Natural killer cell treated with Interleukin-12 subunit alpha and Interleukin-12 subunit beta and Interleukin-15 and Interleukin-18, amount 100 ng/mL, for 72 hours (primary cell): ENCODE measurements at places on chromosomes 4 and X. TPM values are rescaled to one million over a fixed set of nuclear protein-coding genes. Genes with fewer than 3 reads are reported as not detected.

DNA sequence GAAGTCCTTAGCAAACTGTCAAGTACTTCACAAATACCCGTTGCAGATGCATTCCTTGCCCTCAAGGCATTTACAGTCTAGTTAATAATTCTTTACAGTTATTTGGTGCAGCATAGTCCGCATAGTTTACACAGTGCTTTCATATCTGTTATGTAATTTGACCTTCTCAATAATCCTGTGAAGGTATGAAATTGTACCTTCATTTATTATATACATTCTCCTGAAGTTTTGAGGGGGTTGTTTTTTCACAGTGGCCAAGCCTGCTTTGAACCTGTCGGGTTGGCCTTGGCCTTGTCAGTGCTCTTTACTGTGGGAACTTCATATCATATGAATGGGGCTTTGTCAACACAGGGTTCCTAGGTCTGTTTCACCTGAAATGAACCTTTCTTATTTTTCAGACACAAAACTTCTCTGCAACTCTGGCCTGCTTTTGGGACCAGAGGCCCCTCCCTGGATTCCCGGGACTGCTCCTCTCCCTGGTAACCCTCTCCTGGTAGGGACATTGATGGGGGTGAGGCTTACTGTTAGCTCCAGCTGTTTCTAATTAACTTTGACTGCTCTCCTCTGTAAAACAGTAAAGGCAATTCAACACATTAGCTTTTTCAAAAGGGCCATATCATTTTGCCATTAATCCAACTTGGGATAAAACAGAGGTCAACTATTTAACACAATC is 9.1 kb downstream of the IGFBP7 start:
- H3K4me3 ChIP-seq, result no peak overlapping the region
- DNase-seq, result no peak
- H3K4me1 ChIP-seq, result peaks cover 34% of the 10 kb centered on the region
- peaks cover 4% of the 10 kb centered on the region for H3K36me3 ChIP-seq
- no peaks in the 10 kb centered on the region for H3K27me3 ChIP-seq

GRCh38 chr4:66885501-66886165 is 659.7 kb downstream of the CENPC start:
- H3K4me1 ChIP-seq, result no peaks in the 10 kb centered on the region
- no peak for DNase-seq
- no peak overlapping the region for H3K27ac ChIP-seq
- no peak overlapping the region for H3K4me3 ChIP-seq
- no peaks in the 10 kb centered on the region for H3K27me3 ChIP-seq

Gene FHDC1
- total RNA-seq, result 0.42 TPM

DNA sequence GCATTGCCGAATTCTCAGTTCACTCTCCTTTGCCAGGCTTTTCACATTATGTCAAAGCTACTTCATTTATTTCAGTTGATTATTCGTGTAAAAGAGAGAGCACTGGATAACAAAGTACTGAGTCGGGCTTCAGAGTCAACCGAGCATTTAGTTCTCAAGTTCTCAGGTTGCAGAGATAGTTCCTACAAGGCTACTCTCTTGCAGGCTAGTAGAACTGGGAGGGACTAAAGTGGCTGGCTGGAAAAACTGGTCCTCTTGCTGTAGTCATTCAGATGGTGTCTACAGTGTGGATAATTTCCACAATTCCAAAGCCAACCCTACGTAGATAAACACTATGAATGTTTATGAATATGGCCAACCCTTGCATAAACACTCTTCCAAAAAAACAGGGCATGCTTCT is 4.6 kb upstream of the CCNG2 start:
- H3K27ac ChIP-seq, result no peak overlapping the region
- H3K4me1 ChIP-seq, result peaks cover 10% of the 10 kb centered on the region
- DNase-seq, result no peak

- H3K36me3 ChIP-seq, result peaks cover 15% of the 10 kb centered on the region
- no peaks in the 10 kb centered on the region for H3K27me3 ChIP-seq
- H3K4me3 ChIP-seq, result no peak overlapping the region
- DNase-seq, result no peak
- H3K27ac ChIP-seq, result no peak overlapping the region
Measured at GRCh38 chr4:25131926-25132325, 28.3 kb downstream of the SEPSECS start.

Gene STBD1
- 3.6 TPM for total RNA-seq

GRCh38 chr4:138983690-138984089 is 31.9 kb upstream of the NOCT start:
- no peak overlapping the region for H3K4me3 ChIP-seq
- H3K36me3 ChIP-seq, result no peaks in the 10 kb centered on the region
- no peak overlapping the region for H3K27ac ChIP-seq
- DNase-seq, result no peak
- no peaks in the 10 kb centered on the region for H3K27me3 ChIP-seq

DNA sequence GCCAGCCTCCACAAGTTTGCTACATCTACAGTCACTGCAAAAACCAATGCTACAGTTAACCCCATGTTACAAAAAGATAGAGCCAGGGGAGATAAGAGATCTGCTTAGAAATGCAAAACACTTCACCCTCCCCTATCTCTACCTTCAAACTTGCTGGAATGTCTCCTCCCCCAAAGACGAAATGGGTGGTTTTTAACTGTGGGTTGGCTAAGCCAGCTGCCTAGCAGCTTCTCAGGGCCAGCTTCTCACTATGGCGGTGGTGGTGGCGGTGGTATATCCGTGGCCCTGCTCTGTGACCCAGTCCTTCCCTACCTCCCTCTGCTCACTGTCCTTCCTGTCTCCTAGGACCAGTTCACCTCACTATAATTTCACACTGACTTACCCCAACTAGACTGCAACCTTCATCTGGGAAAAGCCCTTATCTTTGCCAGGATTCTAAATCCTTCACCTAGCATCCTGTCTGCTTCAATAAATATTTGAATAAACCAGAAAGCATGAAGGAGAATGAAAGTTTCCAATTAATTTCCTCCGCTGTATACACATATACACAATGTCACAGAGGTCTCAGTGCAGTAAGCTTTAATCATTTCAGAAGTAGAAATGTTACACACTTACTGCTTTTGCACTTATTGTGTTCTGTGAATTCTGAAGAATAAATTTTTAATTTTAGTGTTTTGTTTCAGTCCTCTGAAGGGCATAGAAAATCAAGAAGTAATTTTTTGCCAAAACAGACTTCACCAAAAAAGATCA is 46.3 kb downstream of the SH3KBP1 start:
- H3K27ac ChIP-seq, result peak overlapping the region; percentile 94
- H3K27me3 ChIP-seq, result peaks cover 2% of the 10 kb centered on the region
- H3K36me3 ChIP-seq, result peaks cover 12% of the 10 kb centered on the region
- peak overlapping the region; percentile 96 for H3K4me3 ChIP-seq

Gene PLAC8
- total RNA-seq, result 10.0 TPM

- no peak for DNase-seq
- H3K4me3 ChIP-seq, result no peak overlapping the region
- H3K27ac ChIP-seq, result no peak overlapping the region
- peaks cover 18% of the 10 kb centered on the region for H3K27me3 ChIP-seq
- H3K36me3 ChIP-seq, result no peaks in the 10 kb centered on the region
Measured at GRCh38 chrX:56228914-56229313, 3.2 kb upstream of the KLF8 start.

DNA sequence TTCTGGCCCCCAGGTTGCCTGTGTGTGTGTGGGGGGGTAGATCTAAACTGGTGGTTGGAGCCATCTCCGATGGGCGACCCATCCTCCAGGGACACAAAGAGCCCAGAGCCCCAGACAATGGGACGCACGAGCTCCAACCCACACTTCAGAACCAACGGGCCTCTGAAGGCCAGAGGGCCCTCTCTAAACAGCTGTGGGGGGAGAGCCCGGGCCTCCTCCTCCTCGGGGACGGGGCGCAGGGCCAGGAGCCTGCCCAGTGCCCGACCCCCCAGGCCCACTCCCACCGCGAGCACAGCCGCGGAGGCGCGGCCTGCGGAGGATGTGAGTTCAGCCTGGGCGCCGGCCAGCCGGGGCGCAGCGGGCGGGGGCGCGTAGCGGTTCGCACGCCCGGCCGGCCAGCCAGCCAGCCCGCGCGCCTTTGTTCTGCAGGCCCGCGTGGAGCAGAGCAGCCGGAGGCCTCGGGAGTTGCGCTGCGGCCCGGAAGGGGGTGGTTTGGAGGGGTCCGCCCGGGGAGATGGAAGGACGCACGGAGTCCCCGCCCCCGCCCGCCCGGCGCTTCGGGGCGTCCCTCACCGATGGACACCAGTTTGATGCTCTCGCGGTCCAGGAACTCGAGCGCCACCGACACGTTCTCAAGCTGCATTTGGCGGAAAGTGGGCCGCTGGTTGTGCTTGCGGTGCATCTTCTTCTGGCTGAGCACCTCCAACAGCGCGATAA is 4.0 kb downstream of the FLNA start:
- no peak for DNase-seq
- H3K36me3 ChIP-seq, result no peaks in the 10 kb centered on the region
- H3K27ac ChIP-seq, result peak overlapping the region; percentile 85
- no peaks in the 10 kb centered on the region for H3K27me3 ChIP-seq
- H3K4me1 ChIP-seq, result peaks cover 35% of the 10 kb centered on the region

Gene PRKG2
- total RNA-seq, result 0.33 TPM

Gene MAGEC3
- not detected for total RNA-seq

Gene SMIM31
- not detected for total RNA-seq

GRCh38 chr4:184250795-184251669 is 33.4 kb upstream of the ENPP6 start:
- no peak for DNase-seq
- peaks cover 22% of the 10 kb centered on the region for H3K4me1 ChIP-seq
- H3K36me3 ChIP-seq, result no peaks in the 10 kb centered on the region
- H3K4me3 ChIP-seq, result no peak overlapping the region

Gene FHIP1A
- total RNA-seq, result 0.39 TPM

Gene HOPX
- total RNA-seq, result 100 TPM

Gene SPON2
- 1.5 TPM for total RNA-seq

GRCh38 chrX:65674204-65674893 is 6.9 kb downstream of the MSN start:
- peaks cover 27% of the 10 kb centered on the region for H3K36me3 ChIP-seq
- H3K27ac ChIP-seq, result peak overlapping the region; percentile 95
- H3K4me1 ChIP-seq, result peaks cover 80% of the 10 kb centered on the region
- H3K4me3 ChIP-seq, result peak overlapping the region; percentile 81

DNA sequence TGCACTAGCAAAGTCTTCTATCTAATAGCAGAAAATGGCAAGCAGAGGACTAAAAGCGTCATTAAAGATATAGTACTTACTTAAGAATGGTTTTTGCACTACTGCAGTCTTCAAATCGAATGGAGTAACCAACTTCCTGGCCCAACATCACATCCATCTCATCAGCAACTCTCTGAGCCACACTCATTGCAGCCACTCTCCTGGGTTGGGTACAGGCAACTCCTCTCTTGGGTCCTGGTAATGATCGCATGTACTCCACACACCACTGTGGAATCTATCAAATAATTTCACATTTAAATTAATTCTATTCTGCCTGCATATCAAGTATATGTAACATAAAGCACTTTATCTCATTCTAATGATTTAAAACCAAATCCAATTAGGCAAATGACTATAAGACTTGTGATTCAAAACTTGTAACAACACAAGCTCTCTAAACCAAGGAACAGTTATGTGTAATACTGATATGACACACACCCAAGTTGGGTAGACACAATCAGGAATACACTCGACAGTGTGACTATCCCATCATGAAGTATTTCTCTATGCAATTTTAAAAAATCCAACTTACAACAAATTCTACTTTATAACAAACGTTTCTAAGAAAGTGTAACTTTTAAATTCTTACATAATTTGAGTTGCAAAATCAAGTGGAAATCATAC is 13.6 kb downstream of the DHX15 start:
- DNase-seq, result no peak
- H3K27ac ChIP-seq, result no peak overlapping the region
- peaks cover 49% of the 10 kb centered on the region for H3K4me1 ChIP-seq
- H3K4me3 ChIP-seq, result no peak overlapping the region
- H3K36me3 ChIP-seq, result peaks cover 33% of the 10 kb centered on the region

DNA sequence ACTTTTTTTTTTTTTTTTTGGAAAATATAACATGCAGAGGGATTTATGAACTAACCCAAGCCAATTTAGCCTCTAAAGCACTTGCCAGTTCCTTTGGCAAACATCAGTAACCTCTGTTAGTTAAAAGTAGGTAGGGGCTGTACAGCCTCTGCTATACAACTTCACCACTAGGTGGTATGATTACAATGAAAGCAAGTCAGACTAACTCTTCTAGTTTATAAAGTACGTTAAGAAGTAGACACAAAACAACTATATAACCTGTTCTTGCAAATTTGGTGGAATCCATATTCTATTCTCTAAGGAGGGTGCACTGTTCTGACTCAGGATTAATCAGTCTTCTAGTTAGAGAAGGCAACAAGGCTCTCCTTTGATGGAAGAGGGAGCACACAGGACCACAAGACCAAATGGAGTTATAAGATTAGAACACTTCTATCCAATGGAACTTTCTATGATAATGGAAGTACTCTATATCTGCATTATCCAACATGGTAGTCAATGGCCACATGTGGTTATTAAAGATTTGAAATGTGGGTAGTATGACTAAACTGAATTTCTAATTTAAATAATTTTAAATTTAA is 12.8 kb downstream of the AIMP1 start:
- no peak overlapping the region for H3K4me3 ChIP-seq
- H3K27ac ChIP-seq, result no peak overlapping the region
- peaks cover 21% of the 10 kb centered on the region for H3K36me3 ChIP-seq
- H3K27me3 ChIP-seq, result no peaks in the 10 kb centered on the region

Gene PTPN13
- 2.1 TPM for total RNA-seq

GRCh38 chr4:25984796-25985195 is 70.8 kb downstream of the SMIM20 start:
- DNase-seq, result no peak
- H3K27me3 ChIP-seq, result peaks cover 7% of the 10 kb centered on the region

DNA sequence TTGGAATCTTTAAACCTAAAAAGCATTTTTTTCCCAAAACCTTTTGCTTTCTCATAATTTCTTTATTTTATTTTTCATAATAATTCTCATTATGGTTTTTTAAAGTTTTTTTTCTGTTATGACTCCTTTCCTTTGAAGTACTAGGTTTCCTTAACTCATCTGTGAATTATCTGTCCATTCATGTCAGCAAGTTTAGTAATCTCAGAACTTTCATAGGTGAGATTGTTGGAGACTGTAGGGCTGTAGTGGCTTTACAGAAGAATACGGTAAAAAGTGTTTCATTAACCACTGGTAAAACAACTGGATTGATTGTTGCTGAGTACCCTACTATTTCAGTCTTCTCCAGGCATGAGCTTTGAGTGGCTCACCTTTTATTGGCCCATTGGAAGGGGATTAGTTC is 361.7 kb upstream of the PPP1R2C start:
- no peak overlapping the region for H3K4me3 ChIP-seq
- no peaks in the 10 kb centered on the region for H3K4me1 ChIP-seq
- peaks cover 12% of the 10 kb centered on the region for H3K27me3 ChIP-seq
- no peaks in the 10 kb centered on the region for H3K36me3 ChIP-seq
- no peak for DNase-seq
- H3K27ac ChIP-seq, result no peak overlapping the region
